Left lung (tissue), 14 donors: ENCODE measurements at places on chromosomes 3 and 15.

GRCh38 chr3:128294999-128295468 lies 141.8 kb downstream of the EEFSEC start:
- no peak for DNase-seq

- no peak for DNase-seq
Observed at GRCh38 chr3:150583028-150583427, 20.1 kb upstream of the SELENOT start.

GRCh38 chr3:187774185-187774789 lies 29.0 kb upstream of the BCL6 start:
- no peak for DNase-seq

GRCh38 chr3:122520861-122521260 lies 6.1 kb upstream of the KPNA1 start:
- DNase-seq, result no peak

DNA sequence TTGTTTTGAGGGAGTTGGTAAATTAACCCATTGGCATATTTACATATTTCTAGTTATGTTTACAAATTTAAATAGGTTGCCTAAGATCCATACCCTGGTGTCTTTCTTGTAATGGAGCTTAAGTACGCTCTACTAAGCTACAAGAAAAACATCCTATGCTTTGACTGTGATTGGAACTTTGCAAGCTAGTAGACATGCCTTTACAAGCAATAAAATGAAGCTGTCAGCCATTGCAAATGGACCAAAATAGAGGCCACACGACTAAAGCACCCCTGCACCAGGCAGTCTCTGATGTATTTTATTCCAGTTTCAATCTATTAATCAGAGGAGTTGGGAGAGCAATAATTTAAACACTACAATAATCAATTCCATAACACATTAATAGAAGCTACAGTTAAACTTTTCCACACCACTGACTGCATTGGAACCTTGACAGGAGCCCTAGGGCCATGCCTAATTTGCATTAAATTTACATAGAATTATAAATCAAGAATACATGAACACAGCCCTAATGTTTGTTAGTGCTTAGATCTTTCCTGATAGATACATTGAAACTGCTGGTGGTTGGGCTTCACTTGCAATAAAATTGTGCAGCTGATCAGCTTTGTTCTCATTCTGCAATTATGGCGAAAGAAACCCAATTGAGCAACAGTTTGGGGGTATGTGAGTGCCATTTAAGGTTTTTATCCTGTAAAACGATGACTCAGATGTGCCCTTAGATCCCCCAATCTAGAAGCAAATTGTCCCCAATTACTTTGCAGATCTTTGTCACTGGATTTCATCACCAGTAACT lies 360.1 kb downstream of the LSAMP start:
- no peak for DNase-seq

DNA sequence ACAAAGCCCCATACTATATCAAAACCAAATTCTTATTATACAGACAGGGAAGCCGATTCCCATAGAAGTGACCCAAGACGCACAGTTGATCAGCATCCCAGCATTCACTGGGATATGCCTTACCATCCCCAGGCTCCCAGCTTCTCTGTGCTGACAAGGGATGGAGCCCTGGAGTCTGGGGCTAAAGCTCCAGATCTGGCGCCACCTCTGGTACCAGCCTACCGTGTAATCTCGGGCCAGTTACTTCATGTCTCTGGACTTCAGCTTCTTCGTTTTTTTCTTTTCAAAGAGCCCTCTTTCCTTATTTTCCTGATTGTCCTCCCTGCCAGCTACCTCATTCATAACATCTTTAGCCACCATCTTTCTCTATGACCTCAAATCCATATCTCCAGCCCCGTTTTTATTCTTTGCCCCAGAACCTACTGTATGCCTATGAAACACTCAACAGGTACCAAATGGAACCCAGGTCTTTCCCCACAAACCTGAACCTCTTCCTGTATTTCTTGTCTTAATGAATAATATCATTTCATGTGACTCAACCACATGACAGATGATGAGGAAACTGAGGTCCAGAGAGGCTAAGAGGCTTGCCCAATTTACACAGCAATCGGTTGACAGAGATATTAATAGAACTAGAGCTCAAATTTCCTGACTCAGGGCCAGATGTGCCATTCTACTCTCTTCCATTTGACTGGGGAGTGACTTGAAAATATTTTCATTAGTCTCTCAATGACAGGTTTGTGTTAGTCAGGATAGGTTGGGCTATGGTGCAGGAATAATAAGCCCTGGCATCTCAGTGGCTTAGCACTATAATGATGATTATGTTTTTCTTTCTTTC lies 85.4 kb upstream of the TLE3 start:
- DNase-seq, result no peak

- no peak for DNase-seq
Observed at GRCh38 chr15:78691851-78692421, 50.9 kb upstream of the CHRNB4 start.

DNA sequence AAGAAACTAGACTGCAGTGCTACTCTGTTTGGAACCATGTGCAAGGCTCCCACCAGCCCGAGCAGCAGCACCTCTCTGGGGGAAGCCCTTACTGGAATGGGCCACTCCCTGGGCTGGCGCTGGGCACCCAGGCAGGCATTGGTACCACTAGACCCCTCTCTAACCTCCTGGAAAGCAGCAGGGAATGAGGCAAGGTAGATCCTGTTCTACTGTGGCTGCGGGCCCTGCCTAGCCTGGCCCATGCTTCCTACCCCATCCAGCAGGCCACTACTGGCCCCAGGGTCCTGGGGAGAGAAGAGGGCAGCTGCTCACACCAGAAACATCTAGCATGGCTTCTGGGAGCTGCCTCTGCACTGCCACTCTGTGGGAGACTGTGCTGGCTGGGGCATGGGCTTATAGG lies 44.8 kb downstream of the MESD start:
- DNase-seq, result no peak

- DNase-seq, result no peak
Observed at GRCh38 chr3:58899159-58899952, 150.5 kb downstream of the CFAP20DC start.

- no peak for DNase-seq
Observed at GRCh38 chr3:110767838-110768237, 303.8 kb upstream of the NECTIN3 start.

- DNase-seq, result no peak
Observed at GRCh38 chr3:181929501-181929900, 217.8 kb downstream of the SOX2 start.

GRCh38 chr3:24145981-24146822 lies 201.1 kb downstream of the NR1D2 start:
- DNase-seq, result no peak

GRCh38 chr15:56723787-56724186 lies 9.5 kb downstream of the ZNF280D start:
- DNase-seq, result no peak

DNA sequence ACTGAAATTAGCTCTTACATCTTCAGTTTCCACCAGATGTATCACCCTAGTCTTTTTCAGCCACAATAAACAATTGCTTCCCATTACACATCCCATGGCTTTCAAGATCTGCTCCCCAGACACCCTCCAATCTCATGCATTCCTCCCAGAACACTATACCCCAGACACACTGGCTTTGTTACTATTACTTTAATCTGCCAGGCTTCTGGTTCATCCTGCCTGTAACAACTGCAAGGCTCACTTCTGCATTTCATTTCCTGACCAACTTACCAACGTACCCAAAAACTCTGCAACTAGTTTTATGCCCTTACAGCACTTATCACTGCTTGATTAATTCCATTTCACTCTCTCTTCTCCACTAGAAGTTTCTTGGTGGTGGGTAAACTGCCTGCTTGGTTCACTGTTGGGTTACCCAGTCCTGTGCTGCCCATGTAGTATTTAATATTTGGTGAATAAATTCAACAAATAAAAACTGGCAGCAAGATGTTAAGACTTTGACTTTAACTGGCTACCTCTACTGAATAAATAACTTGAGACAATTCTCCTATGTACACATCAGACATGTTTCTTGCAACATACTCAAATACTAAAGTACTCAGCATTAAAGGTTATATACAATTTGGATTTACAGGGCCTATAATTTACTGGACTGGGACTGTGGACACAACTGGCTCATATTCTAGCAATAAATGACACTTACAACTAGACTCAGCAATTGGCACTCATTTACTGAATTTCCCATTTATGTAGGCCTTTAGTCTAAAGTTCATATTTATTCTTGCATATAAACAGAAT lies 2.7 kb downstream of the RPL22L1 start:
- no peak for DNase-seq

DNA sequence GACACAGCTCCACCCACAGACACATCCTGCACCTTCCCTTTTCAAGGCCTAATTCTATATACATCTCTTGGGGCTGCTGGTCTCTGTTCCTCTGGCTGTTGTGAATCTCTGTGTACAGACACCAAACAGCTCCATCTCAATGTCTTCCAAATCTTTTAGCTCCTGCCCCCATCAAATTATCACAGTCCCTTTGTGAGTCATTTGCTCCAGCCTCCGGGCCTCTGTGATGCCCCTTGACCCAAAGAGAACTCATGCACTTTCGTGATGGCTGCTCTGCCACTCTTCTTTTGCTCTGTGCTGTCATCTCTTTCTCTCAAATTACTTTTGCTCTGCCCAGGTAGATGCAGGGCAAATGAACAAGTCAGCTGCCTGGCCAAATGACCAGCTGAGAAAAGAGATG lies 369.0 kb upstream of the CDIN1 start:
- DNase-seq, result no peak

DNA sequence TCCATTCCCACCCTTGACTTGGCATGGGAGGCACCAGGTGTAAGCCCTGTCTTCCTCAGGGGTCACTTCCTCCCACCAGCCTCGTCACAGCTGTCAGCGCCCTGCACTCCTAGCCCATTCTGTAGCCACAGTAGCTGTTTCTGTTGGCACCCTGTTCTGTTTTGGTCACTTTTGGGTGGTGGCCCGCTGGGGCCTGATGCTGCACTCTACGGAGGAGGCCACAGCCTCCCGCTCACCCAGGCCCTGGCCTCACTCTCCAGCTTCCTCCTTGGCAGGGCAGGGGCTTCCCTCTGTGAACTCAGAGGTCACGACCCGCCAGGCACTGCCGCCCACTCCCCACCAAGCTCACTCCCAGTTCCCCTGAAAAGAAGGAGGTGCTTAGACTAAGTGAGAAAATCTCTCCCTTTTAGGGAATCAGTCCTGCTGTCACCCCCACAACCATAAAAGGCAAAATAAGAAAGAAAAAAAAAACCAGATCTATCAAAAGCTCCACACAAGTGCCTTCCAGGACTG lies 68.4 kb downstream of the MGLL start:
- DNase-seq, result no peak

DNA sequence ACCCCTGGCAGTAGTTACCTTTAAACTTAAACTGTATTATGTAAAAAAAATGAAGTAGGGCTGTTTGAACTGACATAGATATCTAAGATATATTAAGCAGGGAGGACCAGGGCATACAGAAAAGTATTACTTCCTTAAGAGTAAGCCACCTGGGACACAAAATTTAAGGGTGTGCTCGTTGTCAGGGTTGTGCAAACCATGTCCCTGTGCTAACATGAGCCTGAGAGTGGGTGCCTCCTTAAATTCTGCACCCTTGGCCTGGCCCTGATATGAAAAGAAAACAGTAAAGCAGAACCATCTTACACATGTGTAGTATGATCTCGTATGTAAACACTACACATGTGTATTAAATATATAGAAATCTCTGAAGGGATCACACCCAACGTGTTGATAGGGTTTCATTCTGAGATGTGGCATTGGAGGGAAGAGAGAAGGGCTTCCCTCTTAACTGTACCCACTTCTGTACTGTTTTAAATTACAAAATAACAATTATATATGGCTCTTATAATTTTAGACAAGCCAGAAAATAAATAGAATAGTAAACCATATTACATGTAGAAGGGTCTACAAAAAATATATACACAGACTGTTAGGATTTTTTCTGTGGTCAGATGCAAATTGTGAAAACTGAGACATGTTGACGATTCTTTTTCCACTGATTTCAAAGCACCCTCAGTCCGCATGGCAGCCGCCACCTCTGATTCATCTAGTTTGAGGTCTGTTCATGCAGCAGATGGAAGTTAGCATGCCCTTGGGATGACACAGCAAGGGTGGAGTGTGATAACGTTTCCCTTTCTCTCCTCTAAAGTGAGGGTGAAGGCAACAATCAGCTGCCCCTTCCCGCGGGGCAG lies 400.8 kb upstream of the PROK2 start:
- DNase-seq, result no peak

- DNase-seq, result no peak
Observed at GRCh38 chr3:63390710-63391230, 112.7 kb downstream of the SYNPR start.

GRCh38 chr15:95447486-95447885 lies 883.0 kb upstream of the NR2F2 start:
- DNase-seq, result no peak

DNA sequence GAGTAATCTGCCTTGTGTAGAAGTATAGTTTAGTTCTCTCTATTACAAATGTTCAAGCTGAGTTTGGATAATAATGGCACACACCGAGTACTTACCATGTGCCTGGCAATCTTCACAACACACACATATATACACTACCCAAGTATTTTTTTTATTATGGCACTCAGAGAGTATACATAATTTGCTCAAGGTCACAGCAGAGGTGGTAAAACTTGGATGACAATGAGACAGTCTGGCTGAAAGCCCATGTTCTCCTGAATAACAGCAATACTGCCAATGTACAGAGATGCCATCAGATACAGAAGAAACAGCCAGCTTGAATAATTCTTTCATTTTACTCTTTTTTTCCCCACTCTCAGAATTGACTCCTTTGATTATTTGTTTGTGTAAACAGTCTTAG lies 460.0 kb downstream of the CNTN6 start:
- DNase-seq, result no peak
